T follicular helper cell (primary cell): ENCODE measurements at places on chromosomes 12 and 14.

- no peak for DNase-seq
Observed at GRCh38 chr14:59698793-59699192, 122.2 kb upstream of the CCDC175 start.

- DNase-seq: no peak
Observed at GRCh38 chr12:31562594-31563328, 28.2 kb downstream of the DENND5B start.

- DNase-seq: no peak
Observed at GRCh38 chr14:51356381-51356780, 116.3 kb downstream of the TMX1 start.

GRCh38 chr12:113949321-113950305 lies 16.5 kb downstream of the RBM19 start:
- DNase-seq: no peak

DNA sequence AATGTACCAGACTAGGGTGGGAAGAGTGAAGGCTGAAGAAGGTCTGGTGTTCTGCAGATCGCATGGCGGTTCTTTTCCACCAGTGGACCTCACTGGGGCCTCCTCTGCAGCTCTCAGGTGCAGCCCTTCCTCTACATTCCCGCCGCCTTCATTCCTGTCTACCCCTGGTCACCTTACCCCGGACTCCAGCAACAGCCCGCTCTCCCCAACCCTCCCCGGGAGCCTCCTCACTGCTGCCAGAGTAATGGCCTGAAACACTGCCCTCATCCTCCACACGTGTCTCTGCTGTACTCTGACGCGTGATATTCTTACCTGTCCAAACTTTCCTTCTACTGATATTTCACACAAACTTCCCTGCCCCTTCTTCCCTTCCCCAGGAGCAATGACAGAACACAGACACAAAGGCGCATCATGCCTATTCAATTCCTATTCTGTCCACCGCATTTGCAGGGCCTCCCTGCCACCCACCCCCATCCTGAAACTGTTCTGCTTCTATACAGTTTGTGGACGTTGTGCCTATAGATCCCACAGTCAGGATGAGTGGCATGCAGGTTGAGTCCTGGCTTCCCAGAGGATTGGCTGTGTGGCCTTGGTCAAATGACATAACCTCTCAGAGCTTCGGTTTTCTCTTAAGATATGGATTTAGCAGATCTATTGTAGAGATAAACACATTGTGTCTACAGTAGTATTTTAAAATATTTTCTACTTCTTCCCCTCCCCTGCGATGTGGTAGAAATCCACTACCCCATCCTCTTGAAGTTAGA lies 1.7 kb upstream of the NUAK1 start:
- DNase-seq: no peak

DNA sequence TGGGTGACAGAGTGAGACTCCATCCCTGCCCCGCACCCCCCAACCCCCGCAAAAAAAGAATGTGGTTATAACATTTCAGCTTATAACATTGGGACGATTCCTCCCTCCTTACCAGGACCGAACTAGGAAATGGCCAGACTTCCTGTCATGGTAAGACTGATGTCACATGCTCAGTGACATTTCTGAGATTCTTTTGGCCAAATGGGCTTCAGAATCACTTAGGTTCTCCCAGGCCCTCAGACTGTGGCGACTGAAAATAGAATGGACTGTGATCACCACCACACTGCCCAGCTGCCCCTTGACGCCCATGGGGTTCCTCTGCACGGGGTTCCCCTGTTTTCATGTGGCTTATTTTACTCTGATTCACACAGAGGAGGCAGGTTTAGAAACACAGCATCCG lies 115.0 kb upstream of the EVL start:
- no peak for DNase-seq

GRCh38 chr12:26658991-26659390 lies 174.0 kb downstream of the ITPR2 start:
- no peak for DNase-seq
